ENCODE measurements at places on chromosomes 4 and X.
A peak's percentile ranks its signal among the peaks of the same experiment; 100 is the strongest.

GRCh38 chrX:99371976-99372595 lies 1038.0 kb downstream of the PCDH19 start:
- no peak for DNase-seq

DNA sequence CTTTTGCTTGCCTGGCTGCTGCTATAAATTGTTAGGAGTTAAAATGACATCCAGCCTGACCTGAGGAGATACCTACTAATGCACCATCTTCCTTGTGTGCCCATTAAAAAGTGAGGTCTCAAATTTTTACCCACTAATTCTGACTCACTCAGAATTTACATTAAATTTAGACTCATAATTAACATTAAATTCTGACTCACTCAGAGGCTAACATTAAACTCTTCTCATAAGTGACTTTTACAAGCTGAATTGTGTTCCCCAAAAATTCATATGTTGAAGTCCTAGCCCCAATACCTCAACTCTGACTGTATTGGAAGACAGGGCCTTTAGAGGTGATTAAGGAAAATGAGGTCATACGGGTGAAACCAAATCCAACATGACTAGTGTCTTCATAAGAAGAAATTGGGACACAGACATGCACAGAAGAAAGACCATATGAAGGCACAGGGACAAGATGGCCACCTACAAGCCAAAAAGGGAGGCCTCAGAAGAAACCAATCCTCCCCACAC lies 11.8 kb downstream of the CASP6 start:
- DNase-seq, result peak; percentile 50

DNA sequence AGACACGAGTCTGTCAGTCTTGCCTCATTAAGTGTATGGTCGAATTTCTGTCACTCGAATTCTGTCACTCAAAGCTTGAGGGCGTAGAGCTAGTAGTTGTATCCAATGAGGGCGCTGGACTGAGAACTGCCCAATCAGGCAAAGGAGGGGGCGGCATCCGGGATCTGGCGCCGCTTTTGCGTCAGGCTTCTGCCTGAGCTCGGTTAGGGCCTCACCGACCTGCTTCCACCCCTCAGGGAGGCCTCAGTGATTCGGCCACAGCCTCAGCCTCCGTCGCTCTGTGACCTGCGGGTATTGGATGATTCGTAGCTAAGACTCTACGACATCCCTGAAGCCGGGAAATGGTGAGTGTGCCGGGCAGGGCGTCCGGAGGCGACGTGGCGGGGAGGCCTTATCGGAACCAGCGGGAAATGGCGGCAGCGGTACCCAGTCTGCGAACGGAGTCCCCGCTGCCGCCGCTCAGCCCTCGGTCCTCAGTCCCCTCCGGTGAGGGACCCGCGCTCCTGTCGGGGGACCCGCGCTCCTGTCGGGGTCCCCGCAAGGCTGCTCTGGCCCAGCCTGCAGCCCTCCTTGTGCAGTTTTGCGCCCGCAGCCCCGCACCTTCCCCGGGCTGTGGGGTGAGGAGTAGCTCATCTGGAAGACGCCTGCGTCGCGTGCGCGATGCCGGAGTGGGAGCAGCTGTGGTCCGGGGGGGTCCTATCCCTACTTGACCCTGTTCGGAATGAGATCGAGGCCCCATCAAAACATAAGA lies 88.3 kb downstream of the ZNF718 start:
- DNase-seq, result peak; percentile 45

GRCh38 chrX:42531441-42531840 lies 246.5 kb downstream of the PPP1R2C start:
- no peak for DNase-seq

GRCh38 chr4:102503831-102504786 lies 3.0 kb downstream of the NFKB1 start:
- DNase-seq, result peak; percentile 54

- no peak for DNase-seq
Observed at GRCh38 chr4:15689540-15689939, 7.9 kb downstream of the FAM200B start.

- peak; percentile 86 for DNase-seq
Observed at GRCh38 chr4:128812442-128813235, 3.1 kb downstream of the JADE1 start.

DNA sequence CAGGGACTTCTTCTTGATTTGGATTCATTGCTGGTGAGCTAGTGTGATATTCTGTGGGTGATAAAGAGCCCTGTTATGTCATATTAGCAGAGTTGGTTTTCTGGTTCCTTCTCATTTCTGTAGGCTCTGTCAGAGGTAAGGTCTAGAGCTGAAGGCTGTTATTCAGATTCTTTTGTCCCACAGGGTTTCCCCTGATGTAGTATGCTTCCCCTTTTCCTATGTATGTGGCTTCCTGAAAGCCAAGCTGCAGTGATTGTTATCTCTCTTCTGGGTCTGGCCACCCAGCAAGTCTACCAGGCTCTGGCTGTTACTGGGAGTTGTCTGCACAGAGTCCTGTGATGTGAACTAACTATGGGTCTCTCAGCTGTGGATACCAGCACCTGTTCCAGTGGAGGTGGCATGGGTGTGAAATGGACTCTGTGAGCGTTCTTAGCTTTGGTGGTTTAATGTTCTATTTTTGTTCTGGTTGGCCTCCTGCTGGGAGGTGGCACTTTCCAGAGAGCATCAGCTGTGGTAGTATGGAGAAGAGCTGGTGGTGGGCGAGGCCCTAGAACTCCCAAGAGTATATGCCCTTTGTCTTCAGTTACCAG lies 373.7 kb downstream of the AR start:
- no peak for DNase-seq

- DNase-seq, result no peak
Observed at GRCh38 chr4:3410401-3411135, 31.2 kb upstream of the HGFAC start.

DNA sequence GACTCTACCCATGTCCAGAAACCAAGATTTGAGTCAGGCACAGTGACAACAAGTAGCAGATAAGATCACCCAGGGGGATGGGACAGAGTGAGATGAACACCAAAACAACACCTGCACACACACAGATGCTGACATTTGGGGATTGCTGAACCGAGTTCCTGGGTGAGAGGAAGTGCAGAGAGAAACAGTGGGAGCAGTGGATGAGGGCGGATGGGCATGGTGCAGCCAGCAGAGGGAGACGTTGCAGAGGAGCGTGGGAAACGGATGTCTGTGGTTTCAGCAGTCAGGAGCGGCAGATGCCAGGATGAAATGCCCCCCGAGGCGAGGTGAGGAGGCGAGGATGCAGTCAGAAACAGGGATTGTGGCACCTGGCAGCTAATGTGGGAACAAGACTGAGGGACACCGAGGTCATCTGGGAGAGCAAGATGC lies 78.6 kb upstream of the STS start:
- peak; percentile 64 for DNase-seq

DNA sequence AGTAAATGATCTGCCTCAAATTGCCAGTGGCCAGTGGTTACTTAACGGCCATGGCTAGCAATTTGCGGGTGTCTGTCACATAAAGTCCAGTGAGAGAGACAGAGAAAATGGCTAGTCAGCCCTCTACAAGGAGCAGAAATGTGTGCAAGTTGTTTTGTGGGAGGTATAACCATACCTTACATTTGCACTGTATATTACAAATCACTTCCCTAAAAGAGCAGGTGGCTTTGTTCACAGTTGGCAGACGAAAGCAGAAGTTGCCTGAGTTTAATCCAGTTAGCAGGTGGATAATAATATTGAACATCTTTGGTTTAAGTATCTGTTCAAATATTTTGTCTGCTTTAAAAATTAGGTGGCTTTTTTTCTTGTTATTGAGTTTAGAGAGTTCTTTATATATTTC lies 15.6 kb downstream of the SRPX start:
- no peak for DNase-seq

- DNase-seq, result peak; percentile 50
Observed at GRCh38 chr4:177308125-177308524, 1.5 kb upstream of the NEIL3 start.

GRCh38 chrX:13955095-13955647 lies 74.5 kb downstream of the GEMIN8 start:
- DNase-seq, result no peak

DNA sequence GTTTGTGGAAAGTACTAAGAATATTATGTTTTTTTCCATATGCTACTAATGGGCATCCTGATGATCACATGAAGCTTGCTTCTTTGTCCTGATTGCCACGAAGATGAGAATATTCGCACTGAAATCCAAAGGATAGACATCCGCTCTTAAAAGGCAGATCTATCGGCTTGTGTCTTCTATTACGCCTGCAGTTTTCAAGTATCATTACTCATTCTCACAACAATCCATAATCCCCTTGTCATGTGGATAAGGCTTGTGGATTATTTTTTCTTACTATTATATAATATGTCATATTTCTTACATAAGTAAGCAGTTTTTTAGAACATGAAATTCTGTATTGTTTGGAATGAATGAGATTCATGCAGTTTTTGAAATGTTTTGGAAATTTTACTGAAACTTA lies 62.8 kb downstream of the KCNIP4 start:
- no peak for DNase-seq

GRCh38 chrX:69137371-69138117 lies 27.7 kb downstream of the PJA1 start:
- DNase-seq, result no peak

- DNase-seq, result no peak
Observed at GRCh38 chr4:41678086-41678816, 70.3 kb downstream of the PHOX2B start.

DNA sequence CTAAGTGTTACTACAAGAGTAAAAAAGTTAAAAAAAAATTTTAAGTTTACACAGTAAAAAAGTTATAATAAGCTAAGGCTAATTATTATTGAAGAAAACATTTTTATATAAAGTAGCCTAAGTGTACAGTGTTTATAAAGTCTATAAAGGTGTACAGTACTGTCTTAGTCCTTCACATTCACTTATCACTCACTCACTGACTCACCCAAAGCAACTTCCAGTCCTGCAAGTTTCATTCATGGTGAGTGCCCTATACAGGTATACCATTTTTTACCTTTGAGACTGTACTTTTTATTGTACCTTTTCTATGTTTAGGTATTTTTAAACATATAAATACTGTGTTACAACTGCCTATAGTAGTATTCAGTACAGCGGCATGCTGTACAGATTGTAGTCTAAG lies 74.2 kb downstream of the TMEM165 start:
- no peak for DNase-seq

GRCh38 chrX:6131287-6131686 lies 97.4 kb downstream of the NLGN4X start:
- DNase-seq, result no peak

DNA sequence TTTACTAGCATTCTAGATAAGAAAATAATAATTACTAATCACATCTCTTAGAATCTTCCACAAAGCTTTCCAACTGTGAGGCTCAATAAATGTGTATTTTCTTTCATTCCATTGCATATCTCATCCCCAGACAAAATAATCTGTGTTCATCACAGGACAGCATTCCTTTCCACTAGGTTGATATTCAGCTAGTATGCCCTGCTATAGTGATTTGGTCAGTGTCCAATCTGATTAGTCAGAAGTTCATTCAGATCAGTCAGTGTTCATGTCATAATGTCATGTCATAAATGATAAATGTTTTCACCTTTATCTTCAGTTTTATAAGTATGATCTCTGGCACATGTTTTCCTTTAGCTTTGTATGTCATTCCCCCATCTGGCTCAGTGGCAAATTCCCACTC lies 611.4 kb downstream of the KCTD8 start:
- DNase-seq, result no peak

- DNase-seq, result no peak
Observed at GRCh38 chr4:184823014-184823413, 2.8 kb downstream of the ACSL1 start.

DNA sequence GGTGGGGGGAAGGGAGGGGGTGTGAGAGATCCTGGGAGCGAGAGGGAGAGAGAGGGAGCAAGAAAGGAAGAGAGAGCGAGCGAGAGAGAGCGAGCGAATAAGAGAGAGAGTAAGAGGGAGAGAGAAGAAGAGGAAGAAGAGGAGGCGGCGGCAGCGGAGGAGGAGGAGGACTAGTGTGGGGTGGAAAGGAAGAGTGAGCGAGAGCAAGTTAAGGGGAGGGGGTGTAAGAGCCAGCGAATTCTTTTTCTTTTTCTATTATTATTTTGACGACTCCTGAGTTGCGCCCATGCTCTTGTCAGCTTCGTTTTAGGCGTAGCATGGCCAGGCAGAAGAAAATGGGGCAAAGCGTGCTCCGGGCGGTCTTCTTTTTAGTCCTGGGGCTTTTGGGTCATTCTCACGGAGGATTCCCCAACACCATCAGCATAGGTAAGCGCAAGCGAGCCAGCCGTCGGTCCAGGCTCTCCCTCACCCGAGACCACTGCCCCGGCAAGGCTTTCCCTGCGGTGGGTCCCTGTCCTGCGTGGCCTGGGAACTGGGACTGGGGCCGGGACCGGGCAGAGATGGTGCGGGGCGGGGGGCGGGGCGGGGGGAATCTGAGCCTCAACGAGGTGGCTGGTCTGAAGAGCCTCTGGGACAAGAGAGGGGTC lies at the start of gene GRIA3:
Gene GRIA3, plus strand, starts transcription at position 60 of the 647 bp plus-strand sequence. Its CDS starts 258 bp downstream, at position 318.
- no peak for DNase-seq

GRCh38 chrX:115134382-115134781 lies 54.8 kb upstream of the RBMXL3 start:
- no peak for DNase-seq

GRCh38 chr4:153622093-153622492 lies 62.0 kb upstream of the TLR2 start:
- no peak for DNase-seq

DNA sequence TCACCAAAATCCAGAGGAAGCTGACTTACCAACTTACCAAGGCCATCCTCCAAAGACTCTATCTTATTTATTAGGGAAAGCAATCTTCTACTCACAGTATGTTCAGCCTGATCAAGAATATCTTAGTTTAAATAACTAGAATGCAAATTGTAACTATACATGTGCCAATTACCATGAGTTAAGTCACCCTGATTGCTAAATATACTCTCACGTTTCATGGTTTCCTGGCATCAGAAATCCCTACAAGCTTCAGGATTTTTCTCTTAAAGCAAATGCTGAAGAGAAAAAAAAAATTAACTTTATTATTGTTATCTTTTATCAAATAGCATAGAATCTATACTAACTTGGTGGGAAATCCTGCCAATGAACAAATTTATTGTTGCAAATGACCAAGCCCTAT lies 63.0 kb upstream of the MXD4 start:
- DNase-seq, result no peak

- no peak for DNase-seq
Observed at GRCh38 chr4:122739174-122739573, 6.7 kb downstream of the BBS12 start.

- DNase-seq, result no peak
Observed at GRCh38 chr4:148227147-148227546, 215.1 kb downstream of the NR3C2 start.

GRCh38 chrX:111837197-111837596 lies 38.8 kb upstream of the TRPC5OS start:
- DNase-seq, result no peak

DNA sequence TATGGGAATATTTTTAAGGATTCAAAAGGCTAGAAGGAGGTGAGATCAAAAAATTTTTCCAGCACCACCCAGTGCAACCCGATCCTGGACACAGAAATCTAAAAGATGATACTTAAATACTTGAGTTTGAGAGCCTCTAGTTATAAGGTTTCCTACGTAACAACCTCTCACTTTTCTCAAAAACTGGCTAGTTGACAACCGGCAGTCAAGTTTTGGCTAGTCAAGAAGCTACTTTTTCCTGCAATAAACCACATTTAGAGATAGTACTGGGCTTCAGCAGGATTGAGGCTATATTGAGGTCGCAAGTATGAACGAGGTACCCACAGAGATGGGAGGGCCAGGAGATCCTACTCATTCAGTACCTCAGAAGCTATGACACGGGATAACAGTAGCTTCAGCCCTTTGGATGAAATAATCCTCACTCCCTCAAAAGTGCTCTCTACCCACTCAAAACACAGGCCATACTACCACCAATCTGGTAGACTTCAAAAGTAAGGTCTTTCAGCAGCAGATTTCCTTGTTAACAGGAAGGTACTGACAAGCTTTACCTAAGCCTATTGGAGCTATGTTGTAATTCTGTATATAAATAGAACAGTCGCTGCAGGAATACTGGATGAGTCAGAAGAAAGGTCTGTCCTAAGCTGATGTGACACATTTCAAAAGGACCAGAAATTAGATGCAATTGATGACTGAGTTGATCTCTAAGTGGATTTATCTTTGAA lies 1.5 kb upstream of the TSPAN5 start:
- no peak for DNase-seq

Data from activated CD4-positive, alpha-beta T cell treated with anti-CD3 and anti-CD28 coated beads, Interleukin-2, amount 10 ng/mL, durations not matched to agents 24 days and 14 days (primary cell).